ENCODE measurements at places on chromosomes 3 and 15.

DNA sequence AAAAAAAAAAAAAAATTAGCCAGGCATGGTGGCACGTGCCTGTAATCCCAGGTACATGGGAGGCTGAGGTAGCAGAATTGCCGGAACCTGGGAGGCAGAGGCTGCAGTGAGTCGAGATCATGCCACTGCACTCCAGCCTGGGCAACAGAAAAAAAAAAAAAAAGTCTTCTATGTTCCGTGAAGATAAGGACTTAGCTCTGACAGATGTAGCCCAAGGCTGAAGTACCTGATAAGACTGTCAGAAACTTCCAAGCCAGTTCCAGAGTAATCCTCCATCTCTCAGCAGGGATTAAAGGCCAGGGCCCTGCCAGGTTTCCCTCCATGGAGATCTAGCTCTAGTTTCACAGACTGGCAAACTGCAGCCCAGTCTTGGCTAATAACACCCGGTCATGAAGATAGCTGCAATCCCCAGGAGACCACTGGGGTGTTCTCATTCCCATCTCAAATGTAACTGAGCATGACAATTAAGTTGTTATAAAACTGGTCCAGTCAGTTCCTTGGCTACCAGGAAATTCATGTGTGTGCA lies 8.5 kb downstream of the CDCP1 start:
- no peak for DNase-seq

GRCh38 chr3:54261141-54261540 lies 138.8 kb downstream of the CACNA2D3 start:
- no peak for DNase-seq

DNA sequence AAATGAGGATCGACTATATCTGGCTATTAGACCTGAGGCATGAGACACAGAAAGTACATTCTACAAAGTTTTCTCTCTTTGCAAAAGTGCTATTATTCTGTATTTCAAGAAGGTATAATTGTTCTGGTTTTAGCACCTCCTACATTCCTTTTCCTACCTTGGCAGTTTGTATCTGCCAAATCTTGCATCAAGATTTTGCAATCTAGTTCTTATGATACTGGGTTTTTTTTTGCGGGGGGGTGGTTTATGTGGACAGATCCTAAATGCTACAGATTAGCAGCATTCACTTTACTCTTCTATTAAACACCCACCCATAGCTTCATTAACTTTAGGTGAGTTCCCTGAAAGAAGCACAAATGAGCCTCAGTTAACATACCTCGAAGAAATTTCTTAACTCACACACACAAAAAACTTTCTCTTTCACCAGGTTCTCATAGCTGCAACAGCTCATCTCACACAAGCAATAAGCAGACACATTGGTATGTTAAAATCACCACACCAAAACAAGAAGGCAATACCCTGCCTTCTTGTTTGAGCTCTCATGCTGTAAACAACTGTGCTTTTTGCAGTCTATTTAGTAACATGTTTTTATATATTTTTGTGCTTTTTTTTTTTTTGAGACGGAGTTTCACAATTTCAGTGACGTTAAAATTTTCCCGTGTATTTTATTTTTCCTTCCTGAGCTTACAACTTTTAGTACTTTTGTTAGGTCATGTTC lies 73.0 kb upstream of the VGLL4 start:
- no peak for DNase-seq

- DNase-seq = no peak
Observed at GRCh38 chr3:56620371-56620770, 62.7 kb downstream of the TASOR start.

DNA sequence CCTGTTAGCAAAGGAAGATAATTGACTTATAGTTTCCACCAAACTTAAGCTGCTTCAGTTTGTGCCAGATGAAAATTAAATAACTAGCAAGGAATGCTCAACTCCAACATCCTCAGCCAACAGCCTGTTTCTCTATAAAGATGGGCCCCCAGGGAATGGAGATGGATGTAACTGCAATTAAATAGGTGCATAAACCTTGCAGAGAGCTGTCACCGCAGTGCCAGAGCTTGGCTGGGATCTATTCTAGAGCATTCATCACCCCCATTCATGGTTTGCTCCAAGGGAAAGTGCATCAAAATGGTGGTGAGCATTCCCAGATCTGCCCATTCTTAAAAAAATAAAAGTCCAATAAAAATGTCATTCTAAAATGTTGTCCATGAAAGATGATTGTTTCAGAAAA lies 19.7 kb upstream of the RORA start:
- no peak for DNase-seq

GRCh38 chr3:157914882-157915281 lies 191.3 kb downstream of the SHOX2 start:
- no peak for DNase-seq

GRCh38 chr3:161265916-161266571 lies 44.9 kb downstream of the NMD3 start:
- DNase-seq = no peak

- no peak for DNase-seq
Observed at GRCh38 chr3:45127130-45127822, 18.9 kb downstream of the CDCP1 start.

DNA sequence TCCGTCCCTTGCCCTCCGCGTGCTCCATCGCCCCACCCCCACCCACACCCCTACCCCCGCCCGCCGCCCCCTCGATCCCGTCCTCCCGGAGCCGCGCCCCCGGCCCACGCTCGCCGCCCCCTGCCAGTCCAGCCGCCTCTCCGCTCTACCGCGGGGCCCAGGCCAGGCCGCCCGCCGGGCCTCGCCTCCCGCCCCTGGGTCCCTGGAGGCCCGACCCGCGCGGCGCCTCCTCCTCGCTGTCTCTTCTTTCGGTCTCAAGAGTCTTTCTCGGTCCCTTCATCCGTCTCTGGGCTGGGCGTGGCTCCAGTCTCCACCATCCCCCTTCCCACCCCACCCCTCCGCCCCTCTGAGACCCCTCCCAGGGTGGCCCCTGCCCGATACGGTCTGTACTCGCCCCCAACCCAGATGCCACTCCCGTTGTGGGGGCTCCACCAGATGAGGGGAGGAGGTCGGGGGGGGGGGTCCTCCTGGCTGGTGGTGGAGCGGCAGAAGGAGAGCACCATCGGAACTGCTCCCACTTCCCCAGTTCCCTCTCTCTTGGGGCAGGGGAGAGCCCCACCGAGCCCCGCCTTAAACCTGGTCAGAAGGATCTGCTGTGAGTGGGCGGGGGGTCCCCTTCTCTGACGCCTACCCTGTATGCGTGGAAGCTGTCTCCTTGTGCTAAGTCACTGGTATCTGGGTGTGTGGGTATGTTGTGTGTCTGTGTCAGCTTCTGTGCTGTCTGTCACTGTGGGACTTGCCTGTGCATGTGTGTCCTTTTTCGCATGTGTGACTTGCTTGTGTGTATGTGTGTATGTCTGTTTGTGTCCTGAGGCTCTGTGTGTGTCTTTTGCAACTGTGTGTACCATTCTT lies 1.0 kb downstream of the PRKCD start:
- DNase-seq = peak; percentile 63

DNA sequence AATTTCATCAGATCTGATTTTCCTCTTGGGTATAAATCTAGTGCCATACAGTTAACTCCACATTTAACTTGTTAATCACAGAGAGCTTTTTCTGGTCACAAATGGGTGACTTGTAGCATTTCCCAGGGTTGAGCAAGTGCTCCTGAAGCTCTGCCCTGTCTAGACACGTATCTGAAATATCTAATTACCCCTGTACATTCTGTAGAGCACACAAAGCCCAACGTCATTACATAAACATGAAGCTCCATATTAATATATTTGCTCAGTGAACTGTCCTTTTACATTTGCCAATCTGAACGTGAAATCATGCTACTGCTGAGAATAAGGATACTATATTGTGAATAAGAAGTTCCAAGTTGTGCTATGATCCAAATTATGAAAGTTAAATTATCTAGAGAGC lies 49.0 kb downstream of the THBS1 start:
- DNase-seq = no peak

DNA sequence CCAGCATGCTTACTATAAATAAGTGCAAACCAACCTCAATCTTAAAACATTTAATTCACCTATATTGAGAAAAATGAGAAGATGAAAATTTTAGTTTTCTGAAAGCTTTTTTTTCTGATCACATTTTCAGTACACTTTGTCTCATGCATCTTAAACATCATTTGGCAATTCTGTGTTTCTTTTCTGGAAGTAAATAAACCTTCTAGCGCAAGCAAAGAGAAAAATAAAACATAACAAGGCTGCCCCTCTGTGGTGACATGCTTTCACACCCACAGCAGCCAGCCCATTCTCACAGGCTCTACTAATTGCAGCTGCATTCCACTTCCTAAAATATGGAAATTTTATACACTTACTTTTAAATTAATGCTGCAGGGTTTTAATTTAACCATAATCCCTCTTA lies 90.1 kb downstream of the NEK10 start:
- DNase-seq = peak; percentile 13

DNA sequence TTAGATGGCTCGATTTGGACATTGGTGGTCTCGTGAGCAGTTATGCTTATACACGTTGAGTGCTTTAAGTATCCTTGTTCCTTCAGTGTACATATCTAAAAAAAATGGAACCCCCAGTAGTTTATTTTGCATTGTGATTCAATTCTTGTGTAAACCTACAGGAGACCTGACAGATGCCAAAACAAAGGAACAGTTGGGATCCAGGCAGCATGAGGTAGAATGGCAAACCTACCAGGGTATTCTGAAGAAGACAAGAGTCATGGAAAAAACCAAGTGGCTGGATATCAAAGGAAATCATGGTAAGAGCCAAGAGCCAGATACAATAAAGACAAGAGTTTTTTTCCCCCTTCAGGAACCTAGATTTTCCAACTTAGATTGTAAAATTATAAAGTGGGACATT lies 2.0 kb downstream of the TMEM62 start:
- DNase-seq = no peak

GRCh38 chr3:1037631-1038030 lies 55.2 kb upstream of the CNTN6 start:
- DNase-seq = no peak
